ENCODE measurements at places on chromosomes 4 and X.

GRCh38 chrX:141732031-141732430, 33.5 kb upstream of the SPANXD start:
- no peak for DNase-seq

- DNase-seq, result no peak
These were observed 42.7 kb downstream of the HPRT1 start for GRCh38 chrX:134502686-134503085.

DNA sequence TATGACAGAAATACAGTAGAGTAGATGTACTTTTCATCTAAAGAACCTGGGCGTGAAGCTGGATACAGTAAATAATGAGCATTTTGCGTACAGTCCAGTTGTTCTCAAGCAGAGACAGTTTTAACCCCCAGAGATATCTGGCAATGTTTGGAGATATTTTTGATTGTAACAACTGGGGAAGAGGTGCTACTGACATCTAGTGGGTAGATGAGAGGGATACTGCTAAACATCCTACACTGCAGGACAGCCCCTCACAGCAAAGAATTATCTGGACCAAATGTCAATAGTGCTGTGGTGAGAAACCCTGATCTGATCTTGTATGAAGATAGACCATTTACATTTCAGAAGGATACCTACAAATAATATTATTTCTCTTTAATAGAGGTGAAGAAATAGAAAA, 200.2 kb upstream of the FAM47A start:
- DNase-seq, result no peak

DNA sequence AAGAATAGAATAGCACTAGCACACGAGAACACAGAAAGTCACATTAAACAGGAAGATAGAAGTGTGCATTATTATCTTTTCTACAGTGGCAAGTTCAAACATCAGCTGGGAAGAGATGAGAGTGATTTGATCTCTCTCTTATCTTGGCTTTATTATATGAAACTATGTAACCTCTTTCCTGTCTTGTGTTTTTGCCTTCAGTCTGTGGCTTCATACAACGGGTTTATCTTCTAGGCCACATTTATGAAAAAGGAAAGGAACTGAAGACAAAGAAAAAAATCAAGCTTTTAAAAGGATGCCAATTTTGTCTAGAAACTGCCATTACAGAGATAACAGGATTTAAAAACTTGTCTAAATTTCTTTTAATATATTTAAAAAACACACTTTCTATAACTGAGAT, 983.6 kb downstream of the RPA4 start:
- DNase-seq, result no peak

- DNase-seq, result no peak
These were observed 9.4 kb downstream of the TMEM271 start for GRCh38 chr4:566508-567295.

GRCh38 chr4:83328521-83329187, 6.0 kb downstream of the HPSE start:
- no peak for DNase-seq

DNA sequence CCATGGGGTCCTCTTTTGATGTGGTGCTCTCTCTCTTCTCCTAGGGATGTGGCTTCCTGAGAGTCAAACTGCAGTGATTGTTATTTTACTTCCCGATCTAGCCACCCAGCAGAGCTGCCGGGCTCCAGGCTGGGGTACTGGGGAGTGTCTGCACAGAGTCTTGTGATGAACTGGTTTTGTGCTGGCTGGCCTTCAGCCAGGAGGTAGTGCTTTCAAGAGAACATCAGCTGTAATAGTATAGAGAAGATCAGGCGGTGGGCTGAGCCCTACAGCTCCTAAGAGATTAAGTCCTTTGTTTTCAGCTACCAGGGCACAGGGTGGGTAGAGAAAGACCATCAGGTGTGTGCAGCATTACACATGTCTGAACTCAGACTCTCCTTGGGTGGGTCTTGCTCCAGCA, 59.0 kb upstream of the AGTR2 start:
- no peak for DNase-seq

GRCh38 chr4:142155347-142155746, 519.0 kb downstream of the IL15 start:
- no peak for DNase-seq

DNA sequence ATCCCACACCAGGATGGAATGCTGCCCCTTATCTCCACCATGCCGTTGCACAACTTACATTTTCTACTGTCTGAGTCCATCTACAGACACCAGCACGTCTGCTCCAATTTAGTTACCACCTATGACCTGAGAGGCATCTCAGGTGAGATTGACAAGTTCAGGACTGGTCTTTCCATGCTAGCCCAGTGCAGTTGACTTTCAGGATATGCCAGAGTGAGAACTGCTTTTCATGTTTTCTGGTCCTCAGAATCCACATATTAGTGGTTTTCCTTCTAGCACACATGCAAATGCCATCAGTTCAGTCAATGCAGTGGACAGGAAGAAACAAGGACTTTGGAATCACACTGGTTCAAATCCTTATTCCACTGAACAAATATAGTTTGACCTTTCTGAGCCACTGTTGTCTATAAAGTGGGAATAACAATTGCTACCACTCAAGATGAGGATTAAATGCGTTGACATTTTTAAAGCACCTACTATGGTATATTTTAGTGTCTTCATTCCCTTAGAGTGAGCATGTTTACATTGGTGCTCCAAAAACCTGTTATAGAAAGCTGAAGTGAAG, 38.1 kb upstream of the ANXA3 start:
- DNase-seq, result no peak

DNA sequence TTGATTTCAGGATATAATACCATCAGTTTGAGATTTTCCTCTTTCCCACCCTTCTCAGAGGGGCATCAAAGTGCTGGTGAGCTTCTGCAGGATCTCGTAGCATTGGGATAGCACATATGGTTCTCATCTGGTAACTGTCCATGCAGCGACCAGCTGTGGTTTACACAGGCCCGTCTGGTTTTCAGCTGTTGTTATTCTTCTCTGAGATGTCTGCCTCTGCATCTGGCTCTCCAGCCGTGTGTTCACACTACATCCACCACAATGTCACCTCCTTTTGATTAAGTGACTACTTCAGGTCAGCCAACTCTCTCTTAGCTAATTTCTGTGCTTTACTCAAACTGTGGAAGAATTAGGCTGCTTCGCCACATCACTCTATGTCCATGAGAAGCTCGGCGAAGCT, 676.7 kb upstream of the TENM3 start:
- DNase-seq, result no peak

- DNase-seq, result no peak
These were observed 171.6 kb upstream of the MAP3K15 start for GRCh38 chrX:19686876-19687275.

DNA sequence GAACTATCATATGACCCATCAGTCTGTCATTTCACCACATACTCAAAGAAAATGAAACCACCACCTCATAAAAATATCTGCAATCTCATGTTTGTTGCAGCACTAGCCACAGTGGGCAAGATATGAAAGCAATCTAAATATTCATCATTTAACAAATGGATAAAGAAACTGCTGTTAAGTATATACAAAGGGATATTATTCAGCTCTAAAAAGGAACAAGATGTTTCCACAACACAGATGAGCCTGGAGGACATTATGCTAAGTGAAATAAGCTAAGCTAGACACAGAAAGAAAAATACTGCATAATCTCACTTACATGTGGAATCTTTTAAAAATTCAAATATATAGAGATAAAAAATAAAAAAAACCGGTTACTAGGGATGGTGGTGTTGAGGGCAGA, 108.2 kb upstream of the BRWD3 start:
- DNase-seq, result no peak

DNA sequence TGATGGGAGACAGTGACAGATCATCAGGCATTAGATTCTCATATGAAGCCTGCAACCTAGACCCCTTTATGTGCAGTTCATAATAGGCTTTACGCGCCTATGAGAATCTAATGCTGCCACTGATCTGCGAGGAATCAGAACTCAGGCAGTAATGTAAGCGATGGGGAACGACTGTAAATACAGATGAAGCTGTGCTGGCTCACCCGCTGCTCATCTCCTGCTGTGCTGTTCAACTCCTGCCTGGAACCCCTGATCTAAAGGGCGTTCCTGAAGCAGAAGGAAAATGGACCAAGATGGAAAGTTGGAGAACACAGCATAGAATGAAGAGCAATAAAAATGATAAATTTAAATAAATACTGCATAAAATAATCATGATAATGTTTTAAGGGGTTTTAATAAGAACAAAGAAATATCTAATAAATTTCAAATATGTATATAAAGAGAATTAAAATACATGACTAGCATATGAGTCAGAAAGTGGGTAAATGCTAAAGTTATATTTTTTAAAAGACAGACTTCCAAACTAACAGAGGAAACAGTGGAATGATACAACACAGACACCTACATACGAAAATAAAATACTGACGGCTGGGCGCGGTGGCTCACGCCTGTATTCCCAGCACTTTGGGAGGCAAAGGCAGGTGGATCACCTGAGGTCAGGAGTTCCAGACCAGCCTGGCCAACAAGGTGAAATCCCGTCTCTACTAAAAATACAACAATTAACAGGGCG, 59.2 kb downstream of the RBM47 start:
- no peak for DNase-seq

DNA sequence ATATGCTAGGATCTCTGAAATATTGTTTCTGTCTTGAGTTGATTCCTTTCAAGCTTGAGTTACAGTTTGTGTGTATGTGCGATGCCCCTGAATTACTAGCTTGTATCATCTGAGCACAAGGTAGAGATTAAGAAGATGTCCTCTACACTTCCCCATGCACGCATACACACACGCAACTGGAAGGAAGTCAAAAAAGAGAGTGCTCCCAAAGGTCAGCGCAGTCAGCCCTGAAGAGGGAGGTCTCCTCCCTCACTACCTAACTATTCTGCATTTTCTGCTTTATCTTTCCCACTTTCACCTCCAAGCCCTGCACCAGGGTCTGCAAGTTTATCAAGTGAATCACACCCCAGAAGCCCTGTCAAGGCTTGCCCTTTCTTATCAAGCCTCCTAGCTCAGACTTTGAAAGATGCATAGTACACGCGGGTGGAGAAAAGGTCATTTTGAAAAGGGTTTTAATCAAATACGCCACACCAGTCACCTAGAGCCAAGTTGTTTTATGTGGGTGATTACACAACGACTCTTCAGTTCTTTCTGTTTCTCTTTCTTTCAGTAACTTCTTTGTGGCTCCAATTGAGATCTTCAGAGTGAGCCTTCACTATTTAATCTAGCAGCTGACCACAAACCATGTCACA, 127.7 kb downstream of the ASB9 start:
- no peak for DNase-seq

DNA sequence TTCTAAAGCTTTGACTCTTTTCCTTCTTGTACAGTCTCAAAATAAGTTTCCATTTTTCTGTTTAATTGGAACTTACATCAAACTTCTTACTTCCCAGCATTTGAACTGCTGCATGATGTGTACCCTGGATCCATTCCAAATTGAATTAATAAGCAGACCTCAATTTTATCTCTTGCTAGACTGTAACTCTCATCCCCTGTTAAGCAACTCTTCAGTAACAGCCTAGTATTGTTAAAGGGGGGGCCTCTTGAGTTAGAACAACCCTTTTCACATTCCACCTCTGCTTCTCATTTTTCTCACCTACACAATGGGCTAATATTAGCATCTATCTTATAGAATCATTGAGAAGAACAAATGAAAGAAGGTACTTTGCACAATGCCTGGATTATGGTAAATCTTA, 169.4 kb downstream of the IL1RAPL1 start:
- no peak for DNase-seq

DNA sequence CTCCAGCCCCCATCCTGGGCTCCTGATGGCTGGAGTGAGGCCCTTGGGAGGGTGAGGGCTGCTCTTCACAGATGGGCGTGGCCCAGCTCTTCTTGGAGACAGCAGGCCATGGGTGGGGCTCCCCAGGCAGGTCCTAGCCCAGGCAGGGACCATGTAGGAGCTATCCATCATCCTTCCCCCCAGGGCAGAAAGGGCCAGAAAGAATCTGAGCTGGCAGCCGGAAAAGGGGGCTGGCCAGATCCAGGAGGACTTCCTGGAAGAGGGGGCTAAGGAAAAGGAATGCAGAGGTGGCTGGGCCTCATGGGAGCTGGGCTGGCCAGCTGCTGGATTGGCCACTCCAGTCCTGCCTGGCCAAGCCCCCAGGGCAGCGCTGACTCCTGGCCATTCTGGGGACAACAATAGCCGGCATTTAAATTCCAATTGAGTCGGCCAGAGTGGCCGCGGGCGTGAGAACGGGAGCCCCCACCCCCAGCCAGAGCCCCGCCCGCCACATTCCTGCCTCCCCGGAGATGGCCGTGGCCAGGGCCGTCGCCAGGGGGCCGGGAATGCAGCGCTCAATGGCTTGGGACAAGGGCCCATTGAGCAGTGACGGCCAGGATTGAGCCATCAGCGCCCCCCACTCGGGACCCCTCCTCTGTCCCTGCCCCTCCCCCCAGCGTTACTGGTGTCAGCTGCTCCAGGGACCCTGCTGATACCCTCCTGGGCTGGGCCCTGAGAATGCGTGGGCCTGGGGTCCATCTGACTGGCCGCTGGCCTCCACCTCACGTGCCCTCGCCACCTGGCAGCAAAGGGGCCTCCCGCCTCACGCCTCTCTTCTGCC, 15.1 kb upstream of the FGFR3 start:
- DNase-seq, result no peak

Measured in B cell (primary cell).